ENCODE measurements at places on chromosomes 4 and X. TPM values are rescaled to one million over a fixed set of nuclear protein-coding genes. Genes with fewer than 3 reads are reported as not detected.

USP9X gene
- polyA plus RNA-seq, result 30.0 TPM

BTK gene
- polyA plus RNA-seq, result 0.42 TPM

LRP2BP gene
- polyA plus RNA-seq, result 0.22 TPM

KCNE5 gene
- polyA plus RNA-seq, result 0.12 TPM

SH3TC1 gene
- 22.1 TPM for polyA plus RNA-seq

MCF2 gene
- 0.75 TPM for polyA plus RNA-seq

F11 gene
- polyA plus RNA-seq, result not detected

TCEAL2 gene
- not detected for polyA plus RNA-seq

AASDH gene
- polyA plus RNA-seq, result 15.5 TPM

PF4V1 gene
- polyA plus RNA-seq, result not detected

TREX2 gene
- 0.31 TPM for polyA plus RNA-seq

SOD3 gene
- not detected for polyA plus RNA-seq

CXorf65 gene
- not detected for polyA plus RNA-seq

ADH1B gene
- not detected for polyA plus RNA-seq

LNX1 gene
- 0.32 TPM for polyA plus RNA-seq

ANOS1 gene
- polyA plus RNA-seq, result 4.9 TPM

GATA1 gene
- not detected for polyA plus RNA-seq

FAM184B gene
- 0.01 TPM for polyA plus RNA-seq

AGTR2 gene
- polyA plus RNA-seq, result not detected

SUPT20HL1 gene
- polyA plus RNA-seq, result not detected

SLITRK4 gene
- polyA plus RNA-seq, result 0.01 TPM

MAP3K15 gene
- not detected for polyA plus RNA-seq

RGN gene
- not detected for polyA plus RNA-seq

PCDH19 gene
- not detected for polyA plus RNA-seq

USP17L17 gene
- polyA plus RNA-seq, result not detected

TCEAL5 gene
- not detected for polyA plus RNA-seq

GUCY2F gene
- polyA plus RNA-seq, result not detected

MAGEB4 gene
- not detected for polyA plus RNA-seq

AFF2 gene
- polyA plus RNA-seq, result 0.03 TPM

UTP14A gene
- polyA plus RNA-seq, result 18.3 TPM

NXF3 gene
- 0.29 TPM for polyA plus RNA-seq

TMPRSS11F gene
- polyA plus RNA-seq, result 3.1 TPM

NXF2 gene
- polyA plus RNA-seq, result not detected

POU3F4 gene
- polyA plus RNA-seq, result not detected

NEIL3 gene
- 5.6 TPM for polyA plus RNA-seq

CDS1 gene
- polyA plus RNA-seq, result 14.1 TPM

PDE6B gene
- polyA plus RNA-seq, result not detected

BMX gene
- 0.09 TPM for polyA plus RNA-seq

ZXDB gene
- 6.4 TPM for polyA plus RNA-seq

WFS1 gene
- 7.0 TPM for polyA plus RNA-seq

HPSE gene
- 5.7 TPM for polyA plus RNA-seq

PCDH11X gene
- not detected for polyA plus RNA-seq

SHOX gene
- not detected for polyA plus RNA-seq

NLGN4X gene
- 2.0 TPM for polyA plus RNA-seq

FDCSP gene
- polyA plus RNA-seq, result not detected

GYPB gene
- polyA plus RNA-seq, result not detected

KIT gene
- polyA plus RNA-seq, result 0.03 TPM

ALB gene
- polyA plus RNA-seq, result not detected

MAGED4 gene
- polyA plus RNA-seq, result not detected

NAAA gene
- polyA plus RNA-seq, result 11.4 TPM

CT45A2 gene
- polyA plus RNA-seq, result not detected

GPR173 gene
- 0.20 TPM for polyA plus RNA-seq

NWD2 gene
- polyA plus RNA-seq, result 0.03 TPM

TLL1 gene
- polyA plus RNA-seq, result 1.5 TPM

GPAT3 gene
- polyA plus RNA-seq, result 2.4 TPM

CACNA1F gene
- polyA plus RNA-seq, result not detected

APLN gene
- polyA plus RNA-seq, result 1.8 TPM

SSX2B gene
- not detected for polyA plus RNA-seq

GRID2 gene
- polyA plus RNA-seq, result not detected

FHDC1 gene
- polyA plus RNA-seq, result 0.96 TPM
